ENCODE measurements at places on chromosomes 2 and 18.

- peak; percentile 55 for DNase-seq
Observed at GRCh38 chr2:162153608-162154224, 1.7 kb upstream of the GCG start.

DNA sequence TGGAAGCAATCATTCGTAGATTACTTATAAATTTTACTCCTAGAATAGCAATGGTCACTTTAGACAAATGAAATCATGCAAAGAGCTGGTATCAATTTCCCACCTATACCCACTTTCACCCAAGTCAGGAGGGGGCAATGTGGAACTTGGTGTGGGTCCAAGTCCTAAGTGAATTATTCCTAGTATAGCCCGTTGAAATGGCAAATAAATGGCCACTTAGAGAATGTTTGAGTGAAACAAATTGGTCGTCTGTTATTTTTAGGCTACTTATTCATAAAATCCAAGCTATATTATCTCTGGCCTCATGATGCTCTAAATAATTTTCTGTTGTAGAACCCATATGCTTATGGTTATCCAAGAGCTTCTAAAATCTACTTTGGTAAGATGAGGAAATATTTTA is 98.1 kb downstream of the MYO3B start:
- DNase-seq: no peak

GRCh38 chr2:46382331-46383112 is 85.3 kb downstream of the EPAS1 start:
- DNase-seq: no peak

GRCh38 chr2:205245652-205246051 is 436.6 kb upstream of the NRP2 start:
- no peak for DNase-seq

DNA sequence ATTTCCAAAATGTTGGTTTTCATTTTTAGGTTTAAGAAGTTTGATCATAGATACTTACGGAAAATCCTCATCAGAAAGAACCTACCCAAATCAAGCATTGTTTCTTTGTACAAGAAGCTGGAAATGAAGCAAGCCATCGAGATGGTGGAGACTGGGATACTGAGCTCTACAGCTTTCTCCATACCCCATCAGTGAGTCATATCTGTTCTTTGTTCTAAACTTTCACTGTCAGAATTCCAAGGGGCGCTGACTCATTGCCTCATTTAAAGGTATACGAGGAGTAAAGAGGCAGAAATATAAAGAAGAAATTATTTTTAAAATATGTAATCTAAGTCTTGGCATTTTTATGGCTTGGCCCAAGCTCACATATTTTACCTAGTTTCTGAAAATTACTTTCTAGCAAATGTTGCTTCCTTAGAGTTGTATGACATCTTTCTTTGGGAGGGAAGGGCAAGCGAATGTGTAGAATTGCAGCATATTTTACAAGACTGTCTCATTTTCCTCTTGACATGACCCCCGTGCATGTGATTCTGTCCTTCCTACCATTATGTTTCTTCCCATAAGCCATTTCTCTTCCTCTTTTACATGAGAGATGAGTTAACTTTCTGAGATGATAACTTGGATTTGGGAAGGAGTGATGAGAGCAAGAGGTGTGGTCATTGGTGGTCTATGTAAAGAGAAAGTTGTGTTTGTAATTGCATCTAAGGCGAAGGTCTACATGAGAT is 41.2 kb downstream of the SLC9A4 start:
- DNase-seq: no peak

DNA sequence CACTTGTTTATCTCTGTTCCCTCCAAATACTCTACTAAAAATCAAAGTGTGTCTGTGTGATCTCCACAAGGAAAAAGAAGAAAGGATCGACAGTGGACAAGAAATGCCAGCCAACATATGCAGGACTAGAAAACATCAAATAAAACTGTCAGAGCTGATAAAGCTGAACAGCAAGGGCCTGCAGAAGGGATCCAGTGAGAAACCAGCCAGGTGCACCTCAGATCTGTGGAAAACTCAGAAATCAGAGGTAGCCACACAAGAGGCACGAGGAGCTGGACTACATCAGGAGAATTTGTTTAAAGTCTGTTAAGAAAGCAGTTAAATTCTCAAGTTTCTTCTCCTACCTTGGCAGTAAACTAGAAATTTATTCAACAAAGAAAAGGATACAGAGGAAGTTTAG is 135.2 kb downstream of the SUCLG1 start:
- DNase-seq: no peak

DNA sequence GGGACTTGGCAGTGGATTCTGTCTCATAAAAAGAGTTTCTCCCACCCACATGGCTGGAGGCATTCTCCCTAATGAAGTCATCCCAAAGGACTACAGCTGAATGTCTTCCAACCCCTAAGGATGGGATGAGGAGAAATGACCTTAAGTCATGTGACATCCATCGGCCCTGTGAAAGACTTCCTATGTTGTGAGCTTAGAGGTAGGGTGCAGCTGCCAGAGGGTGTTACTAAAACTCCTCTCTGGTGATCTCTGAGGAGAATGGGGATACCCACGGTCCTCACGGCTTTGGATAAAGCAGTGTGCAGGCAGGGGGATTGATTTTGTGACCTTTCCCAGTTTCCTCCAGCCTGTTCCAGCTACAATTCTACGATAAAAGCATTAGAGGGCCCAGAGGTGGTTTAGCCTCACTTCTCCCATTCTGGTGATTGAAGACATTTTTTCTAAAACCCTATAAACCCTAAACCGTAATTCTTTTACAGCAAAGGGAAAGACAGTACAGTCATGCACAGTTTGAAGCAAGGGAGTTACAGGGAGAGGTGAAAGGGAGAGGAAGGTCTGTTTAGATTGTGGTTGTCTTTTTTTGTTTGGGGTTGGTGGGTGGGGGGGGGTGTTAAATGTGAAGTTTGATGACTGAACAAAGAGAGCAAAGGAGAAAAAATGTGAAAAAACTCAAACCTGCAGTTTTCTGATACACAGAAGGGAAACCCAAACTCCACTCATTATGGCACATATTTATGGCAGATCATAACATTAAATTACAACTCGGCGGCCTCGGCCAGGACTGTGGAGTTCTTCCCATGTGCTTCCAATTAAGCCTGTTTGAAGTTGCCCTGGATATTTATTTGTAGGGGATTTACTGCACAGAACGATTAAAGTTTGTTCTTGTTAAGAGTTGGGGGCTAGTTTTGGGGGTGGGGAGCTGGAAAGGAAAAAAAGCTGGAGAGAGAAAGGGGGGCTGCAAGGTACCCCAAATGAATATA is 26.6 kb upstream of the SLC14A2 start:
- no peak for DNase-seq

GRCh38 chr2:238042849-238043584 is 17.8 kb upstream of the SCLY start:
- DNase-seq: no peak

- DNase-seq: no peak
Observed at GRCh38 chr2:209501579-209501978, 77.7 kb downstream of the MAP2 start.

- peak; percentile 58 for DNase-seq
Observed at GRCh38 chr2:18520451-18521425, 39.7 kb downstream of the RDH14 start.
